GM12878 (cell line): ENCODE measurements at places on chromosomes 7 and 10.
A peak's percentile ranks its signal among the peaks of the same experiment; 100 is the strongest.

DNA sequence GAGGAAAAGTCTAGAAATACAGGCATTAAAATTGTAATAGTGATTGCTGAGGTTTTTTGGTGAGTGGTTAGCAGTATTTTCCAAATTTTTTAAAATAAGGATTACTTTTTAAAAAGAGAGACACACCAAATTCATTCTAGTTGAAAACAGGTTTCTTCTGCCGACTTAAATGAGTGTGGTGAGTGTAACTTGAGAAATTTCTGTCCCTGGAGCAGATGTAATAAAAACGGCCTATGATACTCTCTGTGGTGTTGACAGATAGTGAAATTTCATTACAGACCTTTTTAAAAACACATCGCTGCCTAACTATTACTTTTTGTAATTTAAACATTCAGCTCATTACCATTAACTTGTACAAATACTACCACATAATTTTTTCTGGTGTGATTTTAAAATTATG is 90.1 kb downstream of the CYP51A1 start:
- no peak overlapping the region for H3K4me3 ChIP-seq
- H3K27ac ChIP-seq: no peak overlapping the region
- no peaks in the 10 kb centered on the region for H3K36me3 ChIP-seq

GRCh38 chr10:26112532-26112931 is 104.0 kb upstream of the GAD2 start:
- DNase-seq: no peak
- H3K27me3 ChIP-seq: no peaks in the 10 kb centered on the region; the same call in 1 of the 2 replicates
- no peak overlapping the region for H3K27ac ChIP-seq
- H3K36me3 ChIP-seq: no peaks in the 10 kb centered on the region
- no peak overlapping the region for H3K4me3 ChIP-seq

DNA sequence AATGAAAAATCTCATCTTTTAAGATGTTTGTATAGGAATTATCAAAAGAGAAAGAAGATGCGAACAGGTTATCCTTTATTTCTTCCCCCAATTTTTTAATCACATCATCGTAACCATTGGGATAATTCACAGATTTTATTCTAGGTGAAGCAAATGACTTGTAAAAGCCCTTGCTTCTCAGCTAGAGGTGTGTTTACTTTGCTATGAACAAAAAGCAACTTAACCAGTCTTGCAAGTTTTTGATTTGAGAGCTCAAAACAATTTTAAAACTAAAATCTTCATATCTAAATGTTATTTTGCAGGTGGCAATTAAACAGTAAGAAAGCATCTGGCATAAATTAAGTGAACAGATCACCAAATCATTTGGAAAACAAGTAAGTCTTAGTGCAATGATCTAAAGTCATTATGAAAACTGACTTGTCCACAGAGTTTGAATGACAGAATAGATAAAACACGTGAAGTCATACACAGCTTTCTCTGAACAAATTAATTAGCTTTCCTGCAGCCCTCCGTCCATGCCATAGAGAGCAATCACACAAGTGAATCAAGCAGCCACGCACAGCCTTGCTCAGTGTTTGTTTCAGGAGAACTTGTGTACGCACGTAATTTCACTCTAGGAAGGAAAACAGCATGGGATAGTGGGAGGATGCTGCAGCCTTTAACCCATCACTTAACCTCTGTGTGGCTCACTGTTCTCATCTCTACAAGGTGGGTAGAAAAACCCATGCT is 85.0 kb upstream of the ZNF800 start:
- H3K4me1 ChIP-seq: no peaks in the 10 kb centered on the region
- H3K36me3 ChIP-seq: no peaks in the 10 kb centered on the region
- H3K27me3 ChIP-seq: no peaks in the 10 kb centered on the region
- no peak overlapping the region for H3K27ac ChIP-seq
- no peak for DNase-seq

GRCh38 chr7:332020-332517 is 42.1 kb downstream of the FOXL3 start:
- no peak overlapping the region for H3K4me3 ChIP-seq
- no peak for DNase-seq
- H3K27me3 ChIP-seq: no peaks in the 10 kb centered on the region
- H3K36me3 ChIP-seq: no peaks in the 10 kb centered on the region
- H3K4me1 ChIP-seq: no peaks in the 10 kb centered on the region

GRCh38 chr10:74067373-74068352 is 69.7 kb downstream of the VCL start:
- H3K36me3 ChIP-seq: no peaks in the 10 kb centered on the region
- no peaks in the 10 kb centered on the region for H3K27me3 ChIP-seq
- DNase-seq: no peak
- no peak overlapping the region for H3K27ac ChIP-seq
- no peak overlapping the region for H3K4me3 ChIP-seq
- no peaks in the 10 kb centered on the region for H3K4me1 ChIP-seq

DNA sequence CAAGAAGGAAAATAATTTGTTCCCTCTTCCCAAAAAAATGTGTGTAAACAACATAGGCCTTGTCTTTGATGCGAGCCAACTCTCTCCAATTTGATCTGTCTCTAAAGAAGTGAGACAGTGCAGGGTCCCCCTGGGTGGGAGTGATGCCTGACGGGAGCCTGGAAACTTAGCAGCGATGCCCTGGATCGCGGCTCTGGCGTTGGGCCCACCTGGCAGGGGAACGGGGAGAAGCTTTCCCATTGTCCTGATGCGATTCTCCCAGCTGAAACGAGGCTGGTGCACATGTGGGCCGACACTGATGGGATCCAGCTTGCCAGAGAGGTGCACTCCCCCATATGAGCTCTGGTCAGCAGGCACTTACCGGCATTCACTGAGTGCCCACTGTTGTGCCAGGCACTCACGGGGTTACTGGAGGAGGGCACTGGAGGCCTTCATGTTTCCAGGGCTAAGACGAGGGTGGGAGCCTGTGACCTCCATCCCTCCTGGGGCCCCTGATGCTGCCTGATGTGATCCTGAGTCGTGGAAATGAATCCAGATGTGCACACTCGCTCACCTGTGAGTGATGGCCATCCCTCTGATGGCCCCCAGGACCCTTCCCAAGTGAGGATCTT is 132.8 kb downstream of the PTPN20 start:
- no peak overlapping the region for H3K4me3 ChIP-seq
- peaks cover 4% of the 10 kb centered on the region for H3K27me3 ChIP-seq
- no peaks in the 10 kb centered on the region for H3K36me3 ChIP-seq
- no peak overlapping the region for H3K27ac ChIP-seq
- DNase-seq: no peak

- H3K27me3 ChIP-seq: no peaks in the 10 kb centered on the region
- DNase-seq: no peak
- H3K4me3 ChIP-seq: peak overlapping the region; percentile 80
- no peaks in the 10 kb centered on the region for H3K36me3 ChIP-seq
Observed at GRCh38 chr10:58266003-58266825, 1.5 kb downstream of the IPMK start.
